ENCODE measurements at places on chromosomes 4 and X.

GRCh38 chrX:2628751-2629315 lies 62.3 kb upstream of the CD99 start:
- no peak for DNase-seq

DNA sequence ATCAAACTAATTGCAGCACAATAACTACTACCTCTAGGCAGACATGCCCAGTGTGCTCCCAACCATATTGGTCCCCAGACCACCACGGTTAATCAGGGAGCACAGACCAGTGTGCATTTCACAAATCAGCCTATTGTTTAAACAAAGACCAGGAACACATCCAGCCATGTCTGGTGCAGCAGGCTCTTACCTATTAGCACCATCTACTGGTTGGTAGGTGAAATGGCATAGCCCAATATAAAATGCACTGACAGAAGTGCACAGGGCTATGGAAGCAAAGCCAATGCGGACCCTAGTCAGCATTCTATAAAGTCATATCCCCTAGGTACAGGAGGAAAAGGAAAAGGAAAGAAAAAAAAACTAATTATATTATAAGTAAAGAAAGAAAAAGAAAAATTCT lies 15.5 kb upstream of the CYLC1 start:
- peak; percentile 1 for DNase-seq

GRCh38 chr4:141348573-141348972 lies 127.9 kb downstream of the ZNF330 start:
- DNase-seq = no peak

- no peak for DNase-seq
These were observed 203.2 kb upstream of the FGF13 start for GRCh38 chrX:138914767-138915166.

GRCh38 chr4:38804654-38805295 lies at the start of gene TLR1:
TSS of gene TLR1 (minus strand) at chr4:38804791. CDS start at chr4:38798831, 5,960 bp downstream.
- DNase-seq = peak; percentile 46

DNA sequence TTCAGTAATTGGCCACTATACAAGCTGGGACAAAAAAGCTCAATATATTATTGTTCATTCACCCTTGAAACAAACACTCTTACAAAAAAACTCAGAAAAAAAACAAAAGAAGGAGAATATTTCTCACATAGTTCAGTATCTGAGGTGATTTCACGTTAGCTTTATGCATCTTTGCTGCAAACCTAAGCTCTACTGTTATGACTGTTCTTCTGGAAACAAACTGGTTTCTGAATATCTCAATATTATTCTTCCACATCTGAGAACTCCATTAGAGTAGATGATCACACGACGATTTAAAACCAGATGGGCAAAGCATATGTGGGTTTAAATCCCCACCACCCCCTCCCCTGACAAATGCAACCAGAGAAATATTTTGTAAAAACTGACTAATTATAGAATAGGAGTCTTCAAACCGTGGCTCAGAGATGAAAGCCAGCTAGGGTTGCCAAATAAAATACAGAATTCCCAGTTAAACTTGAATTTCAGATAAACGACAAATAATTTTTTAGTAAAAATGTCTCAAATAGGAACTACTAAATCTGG lies 182.0 kb upstream of the FAM241A start:
- no peak for DNase-seq

- DNase-seq = no peak
These were observed 3.0 kb downstream of the ARHGEF38 start for GRCh38 chr4:105555409-105555808.

DNA sequence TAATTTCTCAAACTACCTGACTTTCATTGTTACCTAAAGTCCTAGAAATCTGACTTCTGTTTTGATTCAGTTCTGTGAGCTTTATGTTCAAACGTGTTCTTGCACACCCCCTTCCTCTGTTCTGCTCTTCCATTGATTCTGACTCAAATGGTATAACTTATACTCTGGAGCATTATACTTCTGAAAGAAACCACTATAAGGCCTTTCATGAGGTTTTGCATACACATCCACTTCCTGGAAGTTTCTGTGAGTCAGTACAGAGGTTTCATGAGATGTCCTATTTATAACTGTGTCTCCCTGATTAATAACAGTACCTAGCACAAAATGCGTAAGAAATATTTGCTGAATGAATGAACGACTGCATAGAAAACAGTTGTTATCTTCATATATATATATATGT lies 540.2 kb upstream of the CT83 start:
- no peak for DNase-seq

- DNase-seq = peak; percentile 69
These were observed 92.2 kb upstream of the RAPGEF2 start for GRCh38 chr4:159010563-159011260.

- no peak for DNase-seq
These were observed 15.5 kb upstream of the GPM6A start for GRCh38 chr4:175827516-175827915.

GRCh38 chr4:21991050-21991449 lies 42.5 kb upstream of the KCNIP4 start:
- DNase-seq = no peak

- no peak for DNase-seq
These were observed 22.4 kb downstream of the IL3RA start for GRCh38 chrX:1358793-1359476.

DNA sequence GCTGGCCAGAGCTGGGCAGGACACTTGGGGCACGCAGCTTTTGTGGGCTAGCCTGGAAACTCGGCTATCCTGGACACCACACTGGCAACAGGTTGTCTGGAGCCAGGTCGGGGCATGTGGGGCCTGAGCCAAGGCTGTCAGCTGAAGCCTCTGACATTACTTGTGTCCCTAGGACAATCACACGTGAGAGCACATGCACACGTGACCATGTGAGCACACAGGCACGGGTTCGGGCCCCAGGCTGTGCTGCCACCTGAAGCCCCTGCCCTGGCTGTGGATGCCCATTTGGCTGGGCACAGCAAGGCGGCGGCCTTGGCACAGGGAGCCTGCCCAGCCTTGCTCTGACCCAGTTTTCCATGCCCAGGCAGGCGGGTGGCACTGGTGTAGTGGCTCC lies 8.7 kb upstream of the FGFR3 start:
- DNase-seq = no peak

GRCh38 chr4:188168726-188169373 lies 29.6 kb downstream of the TRIML1 start:
- no peak for DNase-seq

DNA sequence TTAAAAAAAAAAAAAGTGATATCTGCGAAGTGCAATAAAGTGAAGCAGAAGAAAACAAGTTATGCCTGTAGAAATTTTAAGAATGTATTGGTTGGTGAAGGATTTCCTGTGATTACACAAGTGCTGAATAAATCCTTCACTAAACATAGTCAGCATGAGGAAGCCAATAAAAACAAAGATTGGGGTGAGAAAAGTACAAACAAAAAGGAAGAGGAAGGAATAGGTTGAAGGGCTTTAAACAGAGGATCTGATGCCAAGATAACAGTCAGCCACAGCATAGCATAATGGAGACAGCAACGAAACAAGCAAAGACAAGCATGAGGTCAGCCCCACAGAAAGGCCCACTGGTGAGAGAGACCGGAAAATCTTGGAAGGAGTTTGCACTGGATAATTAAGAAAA lies 372.2 kb downstream of the ADAM29 start:
- DNase-seq = no peak

DNA sequence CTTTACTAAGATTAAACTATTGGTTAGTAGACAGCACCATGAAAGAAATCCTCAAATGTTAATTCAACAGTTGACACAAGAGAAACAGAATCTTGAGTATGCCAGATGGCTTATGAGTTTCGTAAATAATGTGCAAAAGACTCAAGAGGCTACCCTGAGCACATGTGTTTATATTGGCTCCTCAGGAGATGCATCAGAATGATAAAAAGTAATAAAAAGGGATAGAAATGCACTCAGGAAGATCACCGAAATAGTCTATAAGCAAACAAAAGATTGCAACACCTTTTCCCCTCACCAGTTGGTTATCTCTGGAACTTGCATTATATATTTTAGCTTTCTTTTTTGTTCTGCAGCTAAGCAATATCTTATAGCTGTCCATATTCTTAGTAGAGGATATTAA lies 84.4 kb downstream of the SCFD2 start:
- DNase-seq = no peak

GRCh38 chrX:65688403-65688871 lies 21.0 kb downstream of the MSN start:
- DNase-seq = no peak

DNA sequence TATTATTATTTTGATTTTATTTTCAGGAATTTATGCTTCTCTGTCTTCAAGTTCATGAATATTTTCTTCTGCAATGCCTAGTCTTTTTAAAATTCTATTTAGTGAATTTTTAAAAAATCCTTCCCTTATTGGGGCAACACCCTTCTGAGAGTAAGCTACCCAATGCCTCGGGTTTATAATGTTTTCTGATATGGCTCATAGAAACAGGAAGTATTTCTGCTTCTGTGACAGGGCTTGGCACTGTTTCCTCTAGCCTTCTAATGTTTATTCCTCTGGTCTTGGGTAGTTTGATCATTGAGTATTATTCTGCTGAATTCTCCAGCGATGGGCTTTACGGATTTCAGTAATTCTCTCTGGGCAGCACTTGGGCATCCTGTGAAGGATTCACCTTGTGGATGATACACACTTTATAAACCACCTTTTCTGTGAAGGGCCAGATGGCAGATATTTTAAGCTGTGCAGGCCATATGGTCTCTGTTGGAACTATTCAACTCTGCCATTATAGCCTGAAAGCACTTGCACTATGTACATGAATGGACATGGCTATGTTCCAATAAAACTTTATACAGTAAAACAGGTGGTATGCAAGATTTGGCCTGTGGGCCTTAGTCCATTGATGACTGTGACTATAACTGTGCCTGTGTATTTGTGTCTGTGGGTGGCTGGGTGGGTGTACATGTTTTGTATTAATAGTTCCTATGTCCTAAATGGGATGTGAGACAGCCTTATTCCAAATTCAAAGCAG lies 95.9 kb upstream of the FAT1 start:
- no peak for DNase-seq

GRCh38 chr4:3701271-3701734 lies 64.9 kb upstream of the ADRA2C start:
- DNase-seq = no peak

- DNase-seq = no peak
These were observed 128.5 kb downstream of the NFKB1 start for GRCh38 chr4:102629673-102630072.

- DNase-seq = no peak
These were observed 33.1 kb downstream of the KDM6A start for GRCh38 chrX:44906041-44906440.

GRCh38 chr4:141416219-141416618 lies 195.5 kb downstream of the ZNF330 start:
- DNase-seq = no peak

GRCh38 chr4:102500352-102500695 lies 835 bp upstream of the NFKB1 start:
- DNase-seq = no peak

GRCh38 chrX:133985164-133985966 lies at the start of gene GPC3:
TSS of gene GPC3 (minus strand) at chrX:133985594.
- peak; percentile 61 for DNase-seq

GRCh38 chr4:8495803-8496202 lies 55.2 kb downstream of the TRMT44 start:
- no peak for DNase-seq

- DNase-seq = no peak
These were observed 21.5 kb downstream of the DNAAF6 start for GRCh38 chrX:107227780-107228485.

DNA sequence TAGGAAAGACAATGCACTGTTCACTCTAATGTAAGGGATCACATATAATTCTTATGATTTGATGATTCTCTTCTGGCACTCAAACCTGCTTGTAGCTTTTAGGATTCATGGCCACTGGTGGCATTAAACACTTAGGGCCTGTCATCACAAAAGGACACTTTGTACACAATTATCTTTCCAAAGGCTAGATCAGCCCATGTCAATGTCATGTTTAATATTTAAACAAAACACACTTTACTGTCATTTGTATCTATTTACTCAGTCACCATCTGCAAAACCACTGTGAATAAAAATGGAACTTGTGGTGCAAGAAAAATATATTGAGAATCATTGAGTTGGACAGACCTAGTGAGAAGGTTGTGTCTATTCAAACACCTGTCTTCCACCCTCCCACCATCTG lies 83.6 kb upstream of the TTC29 start:
- DNase-seq = no peak

- DNase-seq = no peak
These were observed 112.5 kb downstream of the C4orf33 start for GRCh38 chr4:129208481-129208880.

- DNase-seq = no peak
These were observed 404.8 kb downstream of the TLL1 start for GRCh38 chr4:166277853-166278252.

GRCh38 chrX:97482666-97483300 lies 599.1 kb downstream of the RPA4 start:
- no peak for DNase-seq

DNA sequence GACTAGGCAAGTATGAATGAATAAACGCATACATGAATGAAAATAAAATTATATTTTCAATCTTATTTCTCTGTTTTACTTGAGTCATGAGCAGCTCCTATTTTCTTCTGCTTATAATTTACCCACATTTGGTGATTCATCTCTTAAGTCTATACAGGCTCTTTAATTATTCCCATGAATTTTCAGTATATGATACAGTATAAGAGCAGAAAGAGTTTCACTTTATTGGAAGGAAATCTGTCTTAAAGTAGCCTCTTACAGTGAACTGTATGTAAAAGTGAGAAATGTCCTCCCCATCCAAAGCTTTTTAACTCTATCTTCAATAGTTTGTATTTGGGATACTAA lies 50.8 kb downstream of the TMEM165 start:
- DNase-seq = no peak

GRCh38 chrX:15781961-15782699 lies 8.2 kb upstream of the ZRSR2 start:
- no peak for DNase-seq

DNA sequence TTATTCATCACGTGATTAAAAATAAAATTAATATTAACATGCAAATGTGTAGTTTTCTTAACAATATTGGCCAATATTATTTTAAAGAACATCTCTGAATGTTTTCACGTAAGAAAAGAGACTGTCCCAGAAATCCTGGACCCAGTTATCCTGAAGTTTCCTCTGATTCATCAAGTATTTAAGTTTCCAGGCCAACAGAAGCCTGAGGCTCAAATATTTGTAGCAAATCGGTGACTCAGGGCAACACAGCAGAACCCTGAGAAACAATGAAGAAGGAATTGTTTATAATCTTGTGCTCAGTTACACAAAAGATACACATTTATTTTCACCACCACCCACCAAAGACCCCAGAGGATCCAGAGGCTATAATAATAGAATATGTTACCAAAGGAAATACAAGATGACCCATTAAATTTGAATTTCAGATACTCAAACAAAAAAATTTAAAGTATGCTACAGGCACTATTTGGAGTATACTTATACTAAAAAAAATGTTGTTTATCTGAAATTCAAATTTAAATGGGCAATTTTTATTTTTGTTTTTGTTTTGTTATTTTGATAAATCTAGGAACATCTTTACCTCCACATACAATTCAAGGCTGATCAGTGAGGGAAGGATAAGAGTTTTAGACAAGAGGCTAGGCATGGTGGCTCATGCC lies 33.9 kb upstream of the SLC7A11 start:
- no peak for DNase-seq

- DNase-seq = no peak
These were observed 6.7 kb downstream of the SULT1B1 start for GRCh38 chr4:69753686-69754085.

All from NCI-H774 (cell line).